ENCODE measurements at places on chromosomes 11 and 22.
A peak's percentile ranks its signal among the peaks of the same experiment; 100 is the strongest.

- peak; percentile 23 for DNase-seq
Measured at GRCh38 chr11:121421149-121421901, 30.8 kb upstream of the SORL1 start.

GRCh38 chr11:1597331-1597993, 632 bp downstream of the KRTAP5-2 start:
- no peak for DNase-seq

DNA sequence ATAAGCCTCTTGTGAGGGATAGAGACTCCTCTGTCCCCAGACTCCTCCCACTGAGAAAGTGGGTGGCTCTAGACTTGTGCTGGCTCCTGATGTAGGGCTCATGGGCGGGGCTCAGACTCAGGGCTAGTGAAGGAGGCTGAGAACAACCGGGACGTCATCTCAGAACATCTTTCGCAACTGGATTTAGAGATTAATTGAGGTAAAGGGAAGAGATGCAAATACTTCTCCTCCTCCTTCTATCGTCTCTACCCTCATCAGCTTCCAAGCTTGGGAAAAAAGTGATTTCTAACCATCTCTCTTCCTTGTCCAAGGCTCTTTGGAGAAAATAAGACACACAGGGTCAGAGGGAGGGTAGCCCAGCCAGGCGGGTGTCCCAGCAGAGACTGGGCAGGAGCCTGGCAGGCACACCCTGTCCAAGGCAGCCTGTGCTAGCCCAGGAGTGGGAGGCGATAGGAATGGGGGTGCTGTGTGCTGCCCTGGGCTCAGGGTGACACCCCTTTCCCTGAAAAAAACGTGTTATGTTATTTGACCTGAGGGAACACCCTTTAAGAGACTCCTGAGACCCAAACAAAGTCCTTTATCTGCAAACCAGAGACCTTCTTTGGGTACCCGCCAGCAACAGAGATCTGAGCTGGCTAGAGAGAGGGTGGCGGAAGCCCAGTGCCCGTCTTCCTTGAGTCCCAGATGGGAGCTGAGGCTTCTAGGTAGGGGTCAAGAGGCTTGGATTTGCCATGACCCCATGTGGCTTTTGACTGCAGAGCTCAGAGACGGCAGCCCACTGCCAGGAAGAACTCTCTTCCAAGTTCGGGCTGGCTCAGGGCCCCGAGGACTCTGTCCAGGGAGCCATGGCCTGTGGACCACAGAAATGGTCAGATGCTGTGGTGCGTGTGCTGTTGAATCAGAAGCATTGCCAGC, 160.9 kb downstream of the ADAMTS15 start:
- peak; percentile 91 for DNase-seq

DNA sequence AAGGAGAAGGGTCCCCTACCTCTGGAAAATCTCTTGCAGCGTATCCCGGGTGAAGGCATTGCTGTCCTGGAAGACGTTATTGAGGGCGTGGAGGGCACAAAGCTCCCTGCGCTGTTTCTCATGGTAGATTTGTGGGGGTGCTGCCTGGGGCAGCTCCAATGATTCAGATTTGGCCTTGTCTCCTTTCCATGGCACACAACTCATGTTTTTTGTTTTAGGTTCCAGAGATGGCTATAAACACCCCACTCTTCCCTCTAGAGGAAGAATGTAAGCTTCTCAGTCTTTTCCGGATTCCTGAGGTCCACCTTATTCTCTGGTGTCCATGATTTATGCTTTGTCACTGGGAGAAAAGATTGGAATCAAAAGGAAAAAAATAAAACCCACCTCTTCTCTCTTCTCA, 959 bp downstream of the JOSD1 start:
- DNase-seq, result no peak

GRCh38 chr11:127044535-127044934, 44.0 kb upstream of the KIRREL3 start:
- DNase-seq, result no peak

- DNase-seq, result no peak
Measured at GRCh38 chr11:122665861-122666260, 10.3 kb downstream of the UBASH3B start.

DNA sequence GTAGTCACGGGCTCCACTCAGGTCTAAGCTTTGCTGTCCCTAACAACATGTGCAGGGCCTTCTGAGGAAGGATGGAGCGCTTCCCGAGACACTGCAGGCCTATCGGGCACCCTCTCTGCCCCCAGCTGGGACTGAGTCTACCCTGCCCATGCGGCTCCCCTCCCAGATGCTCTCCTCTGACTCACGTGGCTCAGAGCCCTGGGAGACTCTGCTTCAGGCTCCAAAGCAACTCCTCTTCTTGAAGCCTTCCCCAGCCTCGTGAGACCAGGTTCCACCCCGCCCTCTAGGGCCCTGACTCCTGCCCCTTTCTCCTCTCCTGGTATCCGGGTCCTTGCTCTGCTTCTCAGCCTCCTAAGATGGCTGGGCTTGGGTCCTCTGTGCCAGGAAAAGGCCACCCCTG, 28.4 kb upstream of the ARFGAP3 start:
- DNase-seq, result no peak

DNA sequence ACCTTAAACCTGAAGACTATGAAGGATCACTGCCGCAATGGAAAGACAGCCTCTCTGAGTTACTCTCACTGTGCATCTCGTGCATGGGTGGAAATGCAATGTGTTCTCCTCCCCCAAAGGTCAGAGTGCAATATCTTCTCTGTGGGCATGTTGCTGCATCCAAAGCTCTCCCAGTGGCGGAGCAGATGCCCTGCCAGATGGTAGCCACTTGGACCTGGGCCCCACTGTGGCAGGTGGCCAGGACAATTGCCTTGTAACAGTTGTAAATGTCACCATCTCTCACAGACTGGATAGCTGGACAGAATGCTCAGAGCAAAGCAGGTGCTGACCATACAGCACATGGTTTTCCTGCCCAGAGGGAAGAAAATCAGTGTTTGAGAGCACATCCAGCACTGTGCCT, 542.0 kb downstream of the FAM181B start:
- DNase-seq, result no peak

- no peak for DNase-seq
Measured at GRCh38 chr11:65826984-65827735, 6.6 kb upstream of the SNX32 start.

- no peak for DNase-seq
Measured at GRCh38 chr11:68948496-68948895, 32.3 kb downstream of the MRGPRD start.

DNA sequence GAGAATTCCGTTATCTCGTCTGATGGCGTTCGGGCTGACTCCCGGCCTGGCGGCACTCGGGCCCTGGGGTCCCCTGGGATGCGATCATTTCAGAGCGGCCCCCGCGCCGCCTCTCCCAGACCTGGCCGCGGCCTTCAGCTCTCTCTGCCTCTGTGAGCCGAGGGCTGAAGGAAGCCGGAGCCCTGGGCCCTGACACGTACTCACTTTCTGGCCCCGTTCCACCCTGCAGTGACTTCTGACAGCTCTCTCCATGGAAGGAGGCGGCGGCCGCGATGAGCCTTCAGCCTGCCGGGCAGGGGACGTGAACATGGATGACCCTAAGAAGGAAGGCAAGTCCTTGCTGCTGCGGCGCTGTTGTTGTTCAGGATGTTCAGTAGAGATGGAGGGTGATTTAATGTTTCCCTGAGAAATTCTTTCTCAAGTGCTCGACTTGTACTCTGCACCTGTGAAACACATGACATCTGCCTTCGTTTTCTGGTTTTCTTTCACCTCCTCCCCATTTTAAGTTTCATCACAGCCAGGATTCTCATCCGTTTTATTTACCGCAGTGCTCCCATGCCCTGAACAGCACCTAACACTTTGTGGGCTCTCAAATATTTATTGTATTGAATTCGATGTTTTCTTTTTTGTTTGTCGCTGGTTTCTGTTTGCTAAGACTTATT, 612 bp downstream of the GTSE1 start:
- peak; percentile 47 for DNase-seq

- DNase-seq, result peak; percentile 81
Measured at GRCh38 chr11:35725885-35726284, 63.3 kb downstream of the TRIM44 start.

GRCh38 chr11:82776377-82776776, 42.7 kb upstream of the FAM181B start:
- DNase-seq, result no peak

DNA sequence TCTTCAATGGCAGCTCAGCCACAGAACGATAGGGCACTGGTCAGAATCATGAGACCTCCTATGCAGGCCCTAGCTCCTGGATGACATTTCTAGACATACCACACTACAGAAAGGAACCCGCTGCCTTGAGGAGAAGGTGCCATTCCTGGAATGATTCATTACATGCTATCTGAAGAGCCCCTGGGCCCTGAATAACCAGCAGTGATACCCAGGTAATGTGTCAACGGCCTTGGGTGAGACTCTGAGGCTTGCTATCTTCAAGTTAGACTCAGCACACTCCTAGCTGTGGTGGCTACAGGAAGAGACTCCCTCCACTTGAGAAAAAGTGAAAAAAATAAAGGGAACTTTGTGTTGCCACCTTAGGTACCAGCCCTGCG, 161.2 kb upstream of the GRIA4 start:
- DNase-seq, result no peak

- no peak for DNase-seq
Measured at GRCh38 chr22:44042249-44043218, 18.4 kb downstream of the PARVB start.

DNA sequence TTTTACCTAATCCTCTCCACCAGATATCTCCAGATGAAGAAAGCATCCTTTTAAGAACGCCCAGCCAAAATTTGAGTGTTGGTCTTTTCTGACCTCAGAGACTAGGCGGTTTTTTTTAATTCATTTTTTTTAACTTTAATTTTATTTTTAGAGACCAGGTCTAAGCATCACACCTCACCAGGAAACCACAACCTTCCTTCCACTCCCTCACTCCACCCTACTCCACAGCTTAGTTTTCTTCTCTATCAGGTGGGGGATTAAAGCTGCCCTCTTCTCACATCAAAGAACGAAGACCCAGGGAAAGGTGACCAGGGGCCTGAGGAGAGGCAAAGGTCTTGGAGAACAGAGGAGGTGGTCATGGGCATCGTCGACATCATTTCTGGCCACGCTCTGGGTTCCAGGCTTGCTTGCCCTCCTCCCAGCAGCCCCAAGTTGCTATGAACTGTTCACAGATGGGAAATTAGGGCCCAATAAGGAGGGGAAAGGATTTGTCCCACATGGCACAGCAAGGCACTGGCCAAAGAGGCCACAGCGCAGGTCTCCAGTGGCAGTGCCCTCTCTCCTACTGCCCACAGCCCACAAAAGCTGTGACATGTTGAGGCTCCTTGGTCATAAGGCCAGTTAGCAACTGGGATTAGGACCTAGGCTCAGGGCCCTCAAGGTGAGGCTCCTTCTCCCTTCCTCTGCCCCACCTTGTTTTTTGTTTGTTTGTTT, 1.4 kb upstream of the PEX16 start:
- no peak for DNase-seq

GRCh38 chr11:120969993-120970392, 53.9 kb upstream of the TBCEL start:
- no peak for DNase-seq

- no peak for DNase-seq
Measured at GRCh38 chr11:16776711-16777612, 38.5 kb downstream of the C11orf58 start.

DNA sequence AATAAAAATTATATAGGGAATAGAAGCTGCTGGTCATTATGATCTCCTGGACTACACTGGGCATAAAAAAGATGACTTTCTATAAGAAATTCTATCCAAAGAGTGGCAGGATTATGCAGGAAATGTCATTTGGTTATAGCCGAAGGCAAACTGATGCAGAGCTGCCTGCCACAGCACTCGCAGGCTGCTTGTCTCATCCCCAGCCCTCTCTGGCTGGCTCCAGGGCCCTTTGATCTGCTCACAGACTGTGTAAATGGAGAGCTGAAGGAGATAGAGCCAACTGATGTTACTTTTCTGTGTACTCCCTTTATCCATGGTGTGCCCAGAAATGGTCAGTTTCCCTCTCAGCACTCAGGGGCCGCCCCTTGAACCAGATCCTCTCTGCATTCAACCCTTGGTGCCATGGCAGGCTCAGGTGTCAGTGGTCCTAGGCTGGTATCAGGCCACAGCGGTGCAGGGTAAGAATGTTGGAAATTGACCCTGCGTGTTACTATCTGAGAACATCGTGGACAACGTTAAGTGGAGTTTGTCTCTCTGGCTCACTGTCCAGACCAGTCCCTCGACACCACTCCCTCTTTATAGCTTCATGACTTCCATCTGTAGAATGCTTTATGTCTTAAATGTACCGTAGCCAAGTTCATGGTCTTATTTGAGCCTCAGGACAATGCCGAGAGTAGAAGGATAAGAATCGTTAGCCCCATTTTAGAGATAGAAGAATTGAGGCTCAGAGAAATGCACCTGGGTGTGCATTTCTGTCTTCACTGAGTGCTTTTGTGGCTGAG, 27.8 kb downstream of the TEAD1 start:
- DNase-seq, result no peak

GRCh38 chr11:102633385-102634026, 8.4 kb upstream of the MMP20 start:
- DNase-seq, result no peak

DNA sequence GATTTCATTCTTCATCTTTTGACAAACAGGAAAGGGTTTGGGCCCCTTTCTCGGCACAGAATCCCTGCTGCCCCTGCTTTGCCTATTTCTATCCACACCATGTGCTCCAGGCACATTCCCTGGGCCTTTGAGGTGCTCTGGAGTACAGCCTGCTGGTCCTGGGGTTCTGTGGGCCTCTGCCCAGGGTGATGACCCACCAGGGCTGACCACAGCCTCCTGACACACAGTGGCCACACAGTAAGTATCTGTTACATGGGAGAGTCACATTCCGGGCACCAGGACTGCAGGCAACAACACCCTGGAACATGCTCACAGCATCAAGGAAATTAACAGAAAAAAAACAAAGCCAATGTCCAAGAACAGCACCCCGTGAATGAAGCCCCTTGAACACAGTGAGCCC, 39.1 kb downstream of the SCUBE2 start:
- no peak for DNase-seq

DNA sequence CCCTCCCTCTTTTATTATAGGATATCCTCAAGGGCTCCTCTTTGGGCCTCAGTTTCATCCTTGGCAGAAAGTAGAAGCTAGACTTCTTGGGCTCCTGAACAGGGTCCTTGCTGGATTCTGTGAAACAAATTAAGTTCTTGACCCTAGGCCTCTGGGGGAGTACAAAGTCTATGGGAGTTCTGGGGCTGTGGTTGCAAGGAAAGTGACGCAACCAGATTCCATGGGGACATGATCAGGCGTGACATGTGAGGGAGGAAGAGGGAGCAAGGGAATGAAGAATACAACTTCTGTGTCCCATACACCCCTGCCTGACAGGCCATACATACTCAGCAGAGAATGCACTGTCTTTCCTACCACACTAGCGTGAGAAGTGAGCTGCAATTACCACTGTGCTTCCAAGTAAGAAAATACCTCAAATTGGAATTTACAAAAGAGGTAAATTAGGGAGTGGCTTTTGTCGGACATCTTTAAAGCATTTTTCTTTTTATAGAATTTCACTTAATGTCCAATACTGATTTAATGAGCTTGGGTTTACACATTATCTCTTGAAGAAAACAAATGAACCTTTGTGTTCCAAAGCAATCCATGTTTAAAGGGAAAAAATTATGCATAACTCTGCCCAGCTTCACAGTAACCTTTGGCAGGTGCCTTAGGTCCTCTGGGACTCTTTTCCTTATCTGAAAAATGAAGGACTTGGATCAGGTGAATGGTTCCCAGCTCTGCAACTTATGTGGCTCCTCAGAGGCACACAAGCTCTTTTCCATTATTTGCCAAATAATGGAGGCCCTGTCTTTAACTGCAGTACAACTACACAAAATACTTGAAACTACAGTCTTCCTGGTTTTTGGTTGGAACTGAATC, 38.9 kb downstream of the LIMK2 start:
- peak; percentile 54 for DNase-seq
